A549 treated with CORT108297 at 1 μM for 4 hours (cell line): ENCODE measurements at places on chromosomes 2 and 18. TPM values are rescaled to one million over a fixed set of nuclear protein-coding genes. Genes with fewer than 3 reads are reported as not detected.

NFATC1 gene
- total RNA-seq, result 4.8 to 7.1 TPM (median 6.0 TPM) in 5 replicates

GREB1 gene
- 2.5 to 3.0 TPM (median 2.8 TPM) in 5 replicates for total RNA-seq

ADAM23 gene
- total RNA-seq, result 8.5 to 9.9 TPM (median 9.6 TPM) in 5 replicates

IL36G gene
- not detected in 5 replicates for total RNA-seq

CPO gene
- 0.09 to 0.15 TPM (median 0.12 TPM) in 3 of 5 replicates, not detected in the others for total RNA-seq

FOXI3 gene
- total RNA-seq, result 0.05 TPM in 1 of 5 replicates, not detected in the others

TRAPPC8 gene
- 11.3 to 18.7 TPM (median 12.1 TPM) in 5 replicates for total RNA-seq

RFTN2 gene
- 0.01 TPM in 1 of 5 replicates, not detected in the others for total RNA-seq

FSIP2 gene
- total RNA-seq, result not detected in 5 replicates

NRP2 gene
- 92.0 to 177 TPM (median 152 TPM) in 5 replicates for total RNA-seq

EVX2 gene
- not detected in 5 replicates for total RNA-seq

EML6 gene
- 1.0 to 2.1 TPM (median 1.6 TPM) in 5 replicates for total RNA-seq
